Endodermal cell (in vitro differentiated cells): ENCODE measurements at places on chromosomes 3 and 15. TPM values are rescaled to one million over a fixed set of nuclear protein-coding genes. Genes with fewer than 3 reads are reported as not detected.

DNA sequence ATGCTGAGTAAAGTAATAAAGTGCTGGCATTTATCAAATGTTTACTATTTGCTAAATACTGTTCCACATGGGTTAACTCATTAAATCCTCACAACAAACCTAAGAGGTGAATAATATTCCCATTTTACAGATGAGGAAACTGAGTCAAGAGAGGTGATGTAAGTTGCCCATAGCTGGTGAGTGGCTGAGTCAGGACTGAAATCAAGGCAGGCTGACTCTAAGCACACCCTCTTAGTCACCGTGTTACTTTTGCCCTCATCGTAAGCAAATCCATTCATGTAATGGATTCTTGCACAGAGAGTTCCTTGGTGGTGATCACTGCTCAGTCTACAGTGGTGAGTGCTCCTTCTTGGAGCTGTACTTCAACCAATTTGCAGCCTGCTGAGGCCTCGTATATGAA, 28.9 kb upstream of the PTX3 start:
- no peak for DNase-seq
- no peak overlapping the region for H3K27ac ChIP-seq
- no peaks in the 10 kb centered on the region for H3K36me3 ChIP-seq
- H3K4me1 ChIP-seq: no peaks in the 10 kb centered on the region
- no peak overlapping the region for H3K4me3 ChIP-seq
- H3K27me3 ChIP-seq: no peaks in the 10 kb centered on the region

DNA sequence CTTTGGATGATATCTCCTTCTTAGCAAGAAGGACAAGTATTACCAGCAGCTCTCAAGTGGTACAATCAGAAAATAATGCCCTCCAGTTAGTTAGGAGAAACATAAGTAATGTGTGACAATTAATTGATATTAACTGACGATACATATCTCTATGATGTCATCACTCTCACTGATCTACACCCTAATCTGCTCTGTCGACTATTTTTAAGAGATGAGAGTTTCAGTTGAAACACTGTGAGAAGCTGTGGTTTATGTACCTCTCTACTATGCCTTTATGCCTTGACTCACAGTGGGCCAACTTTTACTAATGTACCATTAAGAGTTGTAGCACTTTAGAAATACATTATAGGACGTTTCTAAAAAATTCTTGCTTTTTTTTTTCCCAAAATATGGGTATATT, 8.6 kb downstream of the CEP152 start:
- peaks cover 2% of the 10 kb centered on the region for H3K27me3 ChIP-seq
- H3K4me3 ChIP-seq: no peak overlapping the region
- peaks cover 8% of the 10 kb centered on the region for H3K36me3 ChIP-seq
- peaks cover 6% of the 10 kb centered on the region for H3K4me1 ChIP-seq
- no peak for DNase-seq

- H3K36me3 ChIP-seq: no peaks in the 10 kb centered on the region
- no peak for DNase-seq
- H3K4me1 ChIP-seq: no peaks in the 10 kb centered on the region
- H3K27ac ChIP-seq: no peak overlapping the region
- no peaks in the 10 kb centered on the region for H3K27me3 ChIP-seq
Measured at GRCh38 chr3:161295325-161295724, 74.2 kb downstream of the NMD3 start.

- no peaks in the 10 kb centered on the region for H3K4me1 ChIP-seq
- no peak for DNase-seq
- no peak overlapping the region for H3K27ac ChIP-seq
- H3K4me3 ChIP-seq: no peak overlapping the region
- H3K27me3 ChIP-seq: no peaks in the 10 kb centered on the region
- H3K36me3 ChIP-seq: no peaks in the 10 kb centered on the region
Measured at GRCh38 chr3:12336099-12336498, 47.2 kb downstream of the PPARG start.

CLDN16 gene
- total RNA-seq: 0.96 to 1.5 TPM (median 1.1 TPM) in 3 replicates
